Astrocyte (in vitro differentiated cells and primary cell): ENCODE measurements at places on chromosomes 12 and 14. TPM values are rescaled to one million over a fixed set of nuclear protein-coding genes. Genes with fewer than 3 reads are reported as not detected.

GRCh38 chr12:12983420-12984035 is 16.5 kb downstream of the HEBP1 start:
- H3K27me3 ChIP-seq, result no peaks in the 10 kb centered on the region
- peaks cover 17% of the 10 kb centered on the region for H3K4me1 ChIP-seq
- H3K36me3 ChIP-seq, result peaks cover 12% of the 10 kb centered on the region
- no peak overlapping the region for H3K27ac ChIP-seq
- no peak overlapping the region for H3K4me3 ChIP-seq
- peak; percentile 39 for DNase-seq

CPNE6 gene
- total RNA-seq, result not detected in 2 replicates

DNA sequence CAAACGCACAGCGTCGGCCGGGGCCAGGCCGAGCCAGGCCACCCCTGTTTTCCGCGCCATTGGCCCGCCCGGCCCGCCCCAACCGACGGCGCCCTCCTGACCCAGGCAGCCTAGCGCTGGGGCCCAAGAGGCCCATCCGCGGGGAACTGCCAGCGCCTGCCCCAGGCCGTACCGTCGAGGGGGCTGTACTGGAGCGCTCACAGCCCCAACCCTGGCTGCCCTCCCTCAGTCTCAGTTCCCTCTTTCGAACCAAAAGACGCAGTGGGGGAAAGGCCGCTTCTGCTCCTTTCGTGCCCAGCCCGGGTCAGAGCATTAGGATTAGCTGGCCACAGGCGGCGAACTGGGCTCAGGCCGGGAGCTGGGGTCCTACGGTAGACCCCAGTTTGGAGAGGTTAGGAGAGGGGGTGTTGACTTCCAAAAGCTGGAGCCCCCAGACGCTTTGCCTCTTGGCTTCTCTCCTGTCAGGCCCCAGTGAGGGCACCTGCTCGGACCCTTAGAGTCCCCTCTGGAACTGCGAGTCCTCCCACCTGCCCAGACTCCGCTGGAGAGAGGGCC is 1.9 kb downstream of the NKX2-1 start:
- H3K36me3 ChIP-seq, result no peaks in the 10 kb centered on the region
- H3K4me3 ChIP-seq, result no peak overlapping the region
- H3K27me3 ChIP-seq, result peaks cover 80% of the 10 kb centered on the region
- no peak for DNase-seq
- H3K4me1 ChIP-seq, result peaks cover 6% of the 10 kb centered on the region
- no peak overlapping the region for H3K27ac ChIP-seq

DNA sequence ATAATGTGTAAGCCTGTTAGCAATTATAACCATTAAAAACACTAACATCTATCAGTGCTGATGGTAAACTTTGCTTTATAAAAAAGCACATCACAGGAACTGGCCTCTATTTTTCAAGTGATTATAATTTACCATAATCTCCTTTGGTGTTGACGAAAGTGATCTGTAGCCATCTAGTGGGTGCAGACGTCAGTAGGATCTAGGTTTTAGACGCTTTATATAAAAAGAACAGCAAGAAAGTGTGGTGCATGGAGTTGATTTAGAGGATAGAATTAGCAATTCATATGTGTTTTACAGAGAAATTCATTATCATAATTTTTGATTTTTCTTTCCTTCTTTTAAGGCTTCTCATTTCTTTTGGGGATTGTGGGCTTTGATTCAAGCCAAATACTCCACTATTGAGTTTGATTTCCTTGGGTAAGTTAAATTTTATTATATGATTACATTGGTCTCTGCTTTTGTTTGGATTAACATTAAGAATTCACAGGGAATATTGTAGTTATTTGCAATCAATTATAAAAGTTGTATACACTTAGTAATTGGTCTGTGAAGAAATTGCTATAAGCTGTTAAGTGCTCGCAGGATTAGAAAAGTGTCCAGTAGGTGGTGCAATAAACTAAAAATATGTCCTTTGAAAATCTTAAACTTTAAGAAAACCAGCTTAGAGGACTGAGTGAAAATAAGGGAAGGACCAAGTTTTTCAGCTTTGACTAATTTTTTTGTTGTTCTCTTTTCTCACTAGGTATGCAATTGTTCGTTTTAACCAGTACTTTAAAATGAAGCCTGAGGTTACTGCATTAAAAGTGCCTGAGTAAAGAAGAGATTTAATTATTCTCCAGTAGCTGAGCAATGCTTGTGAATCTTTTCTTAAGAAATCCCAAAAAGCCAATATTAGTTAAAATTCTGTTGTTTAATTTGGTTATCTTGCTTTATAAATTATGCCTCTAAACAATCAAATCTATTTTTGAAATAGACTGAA is 59.5 kb downstream of the ETNK1 start:
- H3K36me3 ChIP-seq, result peaks cover 4% of the 10 kb centered on the region
- no peaks in the 10 kb centered on the region for H3K27me3 ChIP-seq
- no peak overlapping the region for H3K4me3 ChIP-seq
- peak; percentile 33 for DNase-seq
- H3K4me1 ChIP-seq, result peaks cover 11% of the 10 kb centered on the region

- no peaks in the 10 kb centered on the region for H3K36me3 ChIP-seq
- H3K4me3 ChIP-seq, result peak overlapping the region; percentile 64
- H3K27ac ChIP-seq, result no peak overlapping the region
- DNase-seq, result no peak
- H3K4me1 ChIP-seq, result peaks cover 10% of the 10 kb centered on the region
Observed at GRCh38 chr14:70808416-70809224, 693 bp downstream of the MAP3K9 start.
